HS-27A (cell line): ENCODE measurements at places on chromosomes 1 and 21.
A peak's percentile ranks its signal among the peaks of the same experiment; 100 is the strongest.

- peak; percentile 86 for DNase-seq
Observed at GRCh38 chr1:36150296-36151133, 1.2 kb upstream of the TRAPPC3 start.

- DNase-seq: no peak
Observed at GRCh38 chr21:31195334-31196015, 148.6 kb downstream of the TIAM1 start.

GRCh38 chr1:246689409-246690008 is 34.7 kb upstream of the SCCPDH start:
- DNase-seq: peak; percentile 52

DNA sequence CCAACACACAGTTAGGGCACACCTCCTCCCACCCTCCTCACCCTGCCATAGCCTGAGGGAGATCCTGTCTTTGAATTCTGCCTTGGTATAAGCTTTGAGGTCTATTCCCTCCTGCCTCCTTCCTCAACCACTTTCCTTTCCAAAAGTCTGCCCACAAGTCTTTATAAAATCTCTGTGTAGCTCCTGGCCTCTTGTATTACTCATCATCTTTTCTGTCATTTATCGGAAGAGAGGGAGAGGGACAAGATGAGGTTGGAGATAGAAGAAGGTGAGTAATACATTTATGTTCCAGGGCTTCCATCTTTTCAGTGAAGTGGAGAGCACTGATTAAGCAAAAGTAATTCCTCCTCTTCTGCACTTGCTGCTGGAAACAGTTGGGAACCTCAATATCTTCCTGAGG is 30.5 kb upstream of the EFCAB14 start:
- DNase-seq: no peak

GRCh38 chr21:38817371-38818324 is 11.9 kb downstream of the ETS2 start:
- no peak for DNase-seq

GRCh38 chr1:62103846-62104245 is 90.8 kb upstream of the L1TD1 start:
- no peak for DNase-seq

- DNase-seq: no peak
Observed at GRCh38 chr1:173314656-173315055, 107.5 kb upstream of the TNFSF4 start.

- DNase-seq: no peak
Observed at GRCh38 chr1:51488372-51489050, 30.6 kb downstream of the EPS15 start.

- no peak for DNase-seq
Observed at GRCh38 chr1:27179379-27179778, 24.5 kb upstream of the SLC9A1 start.

- DNase-seq: no peak
Observed at GRCh38 chr1:25193229-25193628, 39.1 kb downstream of the SYF2 start.

DNA sequence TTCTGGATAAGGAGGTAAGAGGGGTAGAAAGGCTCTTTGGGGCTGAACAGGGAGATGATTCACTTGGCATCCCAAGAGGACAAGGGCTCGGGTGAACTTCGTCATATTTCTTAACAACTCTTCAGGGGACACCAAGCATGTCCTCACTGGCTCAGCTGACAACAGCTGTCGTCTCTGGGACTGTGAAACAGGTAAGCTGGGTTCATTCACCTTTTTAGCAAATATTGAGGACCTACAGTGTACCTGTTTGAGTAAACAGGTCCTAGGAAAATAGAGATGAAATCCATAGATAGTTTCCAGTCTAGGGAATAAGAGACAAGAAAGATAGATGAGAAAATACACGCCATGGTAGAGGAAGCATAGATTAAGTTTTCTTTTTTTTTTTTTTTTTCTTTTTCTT is 2.1 kb downstream of the EIF3I start:
- no peak for DNase-seq

DNA sequence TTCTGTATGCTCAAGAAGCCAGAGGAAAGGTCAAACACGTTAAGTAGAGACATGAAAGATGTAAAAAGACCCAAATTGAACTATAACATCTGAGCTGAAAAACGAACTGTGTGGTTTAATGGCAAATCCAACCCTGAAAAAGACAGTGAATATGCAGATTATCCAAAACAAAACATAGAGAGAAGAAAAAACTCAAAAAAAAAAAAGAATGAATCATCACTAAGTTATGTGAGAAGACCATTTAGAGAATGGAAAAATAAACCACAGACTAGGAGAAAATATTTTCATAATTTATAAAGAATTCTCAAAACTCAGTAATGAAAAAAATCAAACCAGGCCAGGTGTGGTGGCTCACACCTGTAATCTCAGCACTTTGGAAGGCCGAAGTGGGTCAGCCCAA is 253.3 kb downstream of the PLPP3 start:
- no peak for DNase-seq

GRCh38 chr1:167082511-167083027 is 7.6 kb downstream of the GPA33 start:
- DNase-seq: no peak

GRCh38 chr1:167105271-167106118 is 11.6 kb downstream of the STYXL2 start:
- DNase-seq: no peak

DNA sequence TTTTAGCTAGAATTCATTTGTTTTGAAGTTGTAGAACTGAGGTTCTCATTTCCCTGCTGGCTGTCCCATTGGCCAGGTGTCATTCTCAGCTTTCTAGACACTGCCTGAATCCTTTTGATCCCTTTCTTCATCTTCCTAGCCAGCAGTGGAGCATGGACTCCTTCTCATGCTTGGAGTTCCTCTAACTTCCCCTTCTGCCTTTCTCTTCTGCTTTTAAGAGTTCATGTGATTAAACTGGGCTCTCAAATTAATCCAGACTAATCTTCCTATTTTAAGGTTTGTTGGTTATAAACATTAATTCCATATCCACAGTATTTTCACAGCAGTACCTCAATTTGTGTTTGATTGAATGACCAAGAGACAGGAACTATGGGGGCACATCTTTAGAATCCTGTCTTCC is 52.3 kb downstream of the ADAMTS5 start:
- DNase-seq: no peak

GRCh38 chr21:34834852-34835501 is 166.2 kb downstream of the CLIC6 start:
- DNase-seq: no peak

- DNase-seq: no peak
Observed at GRCh38 chr1:65001231-65001792, 35.0 kb upstream of the JAK1 start.

DNA sequence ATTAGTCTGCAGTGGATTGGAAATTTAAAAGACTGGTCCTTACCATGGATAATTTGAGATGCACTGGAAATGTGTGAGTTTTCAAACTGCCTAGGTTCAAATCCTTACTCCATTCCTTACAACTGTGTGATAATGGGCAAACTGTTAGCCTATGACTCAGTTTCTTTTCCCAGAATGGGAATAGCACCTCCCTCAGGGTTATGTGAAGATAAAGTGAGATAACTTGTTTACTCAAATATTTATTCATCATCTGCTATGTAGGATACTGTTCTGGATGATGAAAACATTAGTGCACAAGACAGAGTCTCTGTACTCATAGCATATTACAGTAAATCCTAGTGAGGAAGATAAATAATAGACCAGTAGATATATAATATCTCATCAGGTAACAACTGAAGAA is 28.6 kb downstream of the LRIG2 start:
- no peak for DNase-seq
